ENCODE measurements at places on chromosomes 5 and 9. TPM values are rescaled to one million over a fixed set of nuclear protein-coding genes. Genes with fewer than 3 reads are reported as not detected.

DNA sequence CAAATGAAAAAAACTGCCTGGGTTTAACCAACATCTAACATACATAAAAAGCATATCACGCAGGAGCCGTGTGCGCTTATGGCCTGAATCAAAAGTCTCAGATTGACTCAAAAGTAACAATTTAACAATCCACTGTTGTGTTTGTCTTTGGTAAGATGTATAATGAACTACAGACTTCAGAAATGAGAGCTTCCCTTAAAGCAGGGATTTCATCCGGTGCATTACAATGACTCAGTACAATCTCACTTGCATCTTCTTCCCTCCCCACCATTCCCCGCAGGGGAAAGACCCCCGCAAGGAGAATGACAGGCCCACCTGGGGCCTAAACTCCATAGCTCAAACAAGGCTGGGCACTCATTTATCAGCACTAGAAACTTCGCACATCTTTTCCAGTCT lies 1.4 kb downstream of the ZFR start:
- H3K4me3 ChIP-seq = peak overlapping the region; percentile 47
- H3K36me3 ChIP-seq = no peaks in the 10 kb centered on the region
- DNase-seq = no peak
- H3K4me1 ChIP-seq = peaks cover 10% of the 10 kb centered on the region

DNA sequence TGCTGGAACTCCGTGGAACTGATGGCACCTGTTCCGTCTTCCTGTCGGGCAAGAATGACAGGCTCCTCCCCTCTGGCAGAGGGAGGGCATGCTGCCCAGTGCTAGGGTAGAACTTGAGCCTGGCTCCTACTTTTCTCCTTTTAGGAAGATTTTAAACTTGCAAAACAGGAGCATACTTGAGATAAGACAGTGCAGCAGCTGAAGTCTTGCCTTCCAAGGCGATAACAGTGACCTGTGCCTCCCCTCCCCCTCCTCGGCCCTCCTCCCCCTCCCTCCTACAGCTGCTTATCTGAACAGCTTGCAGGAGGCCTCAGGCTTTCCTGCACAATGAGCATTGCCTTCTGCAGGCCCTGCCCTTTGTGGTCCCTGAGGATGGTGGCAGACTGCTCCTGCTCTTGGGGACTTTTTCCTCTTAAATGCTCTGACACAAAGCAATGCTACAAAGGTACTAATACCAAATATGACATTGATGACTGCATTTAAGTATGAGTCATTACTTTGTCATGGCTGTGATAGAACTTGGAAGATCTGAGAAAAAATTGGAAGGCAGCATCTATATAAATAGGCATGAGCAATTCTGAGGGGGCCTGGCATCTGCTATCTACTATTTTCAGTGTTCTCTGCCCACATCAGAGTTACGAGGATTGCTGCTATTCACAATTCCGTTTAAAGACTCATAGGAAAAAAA lies 2.0 kb downstream of the GADD45G start:
- H3K4me1 ChIP-seq = peaks cover 9% of the 10 kb centered on the region
- H3K36me3 ChIP-seq = peaks cover 22% of the 10 kb centered on the region
- no peak for DNase-seq
- H3K27me3 ChIP-seq = peaks cover 11% of the 10 kb centered on the region
- no peak overlapping the region for H3K27ac ChIP-seq

MYMK gene
- not detected for total RNA-seq

WDR31 gene
- 0.40 TPM for total RNA-seq

DNA sequence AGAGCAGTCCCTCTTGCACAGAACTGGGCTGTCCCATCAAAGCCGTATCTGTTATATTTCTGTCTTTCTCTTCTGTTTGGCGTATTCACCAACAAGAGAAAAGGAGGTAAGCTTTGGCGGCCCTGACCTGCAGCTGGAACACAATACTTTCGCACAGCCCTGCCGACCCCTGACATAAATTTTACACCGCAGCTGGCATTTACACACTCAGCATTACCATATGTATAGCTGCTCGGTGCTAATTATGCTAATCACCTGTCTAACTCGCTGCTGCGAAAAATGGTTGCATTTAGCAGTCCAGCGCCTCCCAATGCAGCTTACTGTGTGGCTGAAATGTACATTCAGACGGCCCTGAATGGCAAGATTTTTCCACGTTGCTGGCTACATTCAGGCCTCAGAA lies 20.8 kb downstream of the PTCH1 start:
- no peak overlapping the region for H3K4me3 ChIP-seq
- H3K36me3 ChIP-seq = no peaks in the 10 kb centered on the region
- no peak for DNase-seq

GRCh38 chr9:8468045-8468637 lies 668.6 kb upstream of the DMAC1 start:
- no peaks in the 10 kb centered on the region for H3K27me3 ChIP-seq
- DNase-seq = no peak
- H3K4me1 ChIP-seq = no peaks in the 10 kb centered on the region
- H3K4me3 ChIP-seq = no peak overlapping the region
- H3K27ac ChIP-seq = no peak overlapping the region

INPP5E gene
- 11.3 TPM for total RNA-seq

DNA sequence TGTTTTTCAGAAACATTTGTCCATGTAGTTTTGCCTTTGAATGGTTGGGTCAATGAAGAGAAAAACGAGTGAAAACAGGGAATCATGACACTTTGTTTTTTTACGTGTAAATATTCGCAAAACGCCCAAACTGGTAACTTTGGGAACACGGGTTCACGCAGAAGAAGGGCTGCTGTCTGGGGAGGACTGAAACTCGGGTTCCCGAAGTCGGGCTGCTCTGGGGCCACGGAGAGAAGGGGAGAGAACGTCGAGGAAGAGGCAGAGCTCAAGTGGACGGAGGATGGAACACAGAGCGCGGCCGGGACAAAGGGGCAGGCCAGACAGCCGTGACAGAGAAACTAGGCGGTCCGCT lies 478 bp upstream of the SETD9 start:
- peak overlapping the region; percentile 90 for H3K27ac ChIP-seq
- H3K4me1 ChIP-seq = no peaks in the 10 kb centered on the region
- no peaks in the 10 kb centered on the region for H3K36me3 ChIP-seq
- no peaks in the 10 kb centered on the region for H3K27me3 ChIP-seq

DDX41 gene
- total RNA-seq = 102 TPM

INSL4 gene
- not detected for total RNA-seq

CNTNAP3 gene
- 5.1 TPM for total RNA-seq

TMEM245 gene
- total RNA-seq = 42.1 TPM

DNA sequence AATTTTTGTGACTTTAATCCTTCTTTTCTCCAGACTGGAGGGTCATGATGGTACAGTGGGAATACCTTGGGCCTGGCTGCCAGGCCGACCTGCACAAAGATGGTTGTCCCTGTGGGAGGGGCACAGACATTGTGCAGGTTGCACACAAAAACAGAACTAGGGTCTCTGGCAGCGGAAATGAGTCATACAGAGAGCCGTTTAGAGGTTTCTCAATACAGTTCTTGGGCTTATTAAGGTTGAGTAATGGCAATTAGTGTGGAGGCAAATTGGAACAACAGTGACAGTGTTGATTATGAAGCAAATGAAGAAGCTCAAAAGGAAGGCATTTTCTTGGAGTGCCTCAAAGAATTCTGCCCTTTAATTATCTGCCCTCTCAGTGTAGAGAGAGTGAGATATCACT lies 173.6 kb downstream of the TENT4A start:
- DNase-seq = no peak
- H3K27ac ChIP-seq = no peak overlapping the region
- no peak overlapping the region for H3K4me3 ChIP-seq
- H3K4me1 ChIP-seq = no peaks in the 10 kb centered on the region
- H3K36me3 ChIP-seq = no peaks in the 10 kb centered on the region
- H3K27me3 ChIP-seq = no peaks in the 10 kb centered on the region

PCDHB12 gene
- total RNA-seq = 2.0 TPM

CCL27 gene
- total RNA-seq = not detected

PDGFRB gene
- total RNA-seq = 15.9 TPM

DNA sequence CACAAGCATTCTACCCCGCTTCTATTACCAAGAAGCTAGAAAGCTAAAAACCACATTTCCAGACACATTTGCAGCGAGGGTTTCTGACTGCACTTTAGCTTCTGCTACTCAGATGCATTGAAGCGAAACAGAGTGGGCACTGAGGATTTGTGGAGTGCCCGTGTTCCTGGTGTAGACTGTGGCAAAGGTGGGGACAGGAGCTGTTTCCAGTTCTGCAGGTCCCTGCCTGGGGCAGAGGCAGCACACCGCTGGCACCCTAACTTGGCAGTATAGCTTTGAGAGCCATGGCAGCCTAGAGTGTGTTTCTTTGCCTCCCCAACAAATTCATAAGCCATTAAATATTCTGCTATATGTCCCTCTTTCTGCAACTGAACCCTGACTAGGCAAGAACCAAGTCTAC lies 108.6 kb upstream of the SPOCK1 start:
- H3K27me3 ChIP-seq = no peaks in the 10 kb centered on the region
- H3K4me3 ChIP-seq = no peak overlapping the region
- H3K4me1 ChIP-seq = no peaks in the 10 kb centered on the region
- H3K36me3 ChIP-seq = no peaks in the 10 kb centered on the region
- H3K27ac ChIP-seq = no peak overlapping the region
- DNase-seq = no peak

Data from H1 (cell line).